ENCODE measurements at places on chromosomes 4 and X. TPM values are rescaled to one million over a fixed set of nuclear protein-coding genes. Genes with fewer than 3 reads are reported as not detected.

DIPK2B gene
- total RNA-seq = 6.9 TPM

OTC gene
- total RNA-seq = 0.66 TPM

POU3F4 gene
- total RNA-seq = not detected

RP2 gene
- 6.5 TPM for total RNA-seq

GABRA4 gene
- 0.03 TPM for total RNA-seq

ASB12 gene
- 1.4 TPM for total RNA-seq

UGT2B17 gene
- total RNA-seq = not detected

XPNPEP2 gene
- 2.5 TPM for total RNA-seq

SPATA4 gene
- not detected for total RNA-seq

CXCL11 gene
- not detected for total RNA-seq

EPGN gene
- total RNA-seq = 0.71 TPM

NEXMIF gene
- 0.26 TPM for total RNA-seq

GLRA3 gene
- total RNA-seq = not detected

EDA2R gene
- total RNA-seq = 0.89 TPM

CSAG3 gene
- not detected for total RNA-seq

HTRA3 gene
- total RNA-seq = 52.8 TPM

GRIA3 gene
- total RNA-seq = 4.0 TPM

SSX5 gene
- not detected for total RNA-seq

MOB1B gene
- total RNA-seq = 26.2 TPM

CENPE gene
- total RNA-seq = 0.62 TPM

BEX1 gene
- 13.2 TPM for total RNA-seq

TEX13C gene
- total RNA-seq = not detected

DDX53 gene
- total RNA-seq = not detected

FAM149A gene
- total RNA-seq = 17.6 TPM

TRAM1L1 gene
- 0.51 TPM for total RNA-seq

DUX4 gene
- not detected for total RNA-seq

HMX1 gene
- not detected for total RNA-seq

NOX1 gene
- not detected for total RNA-seq

CORIN gene
- total RNA-seq = 125 TPM

CXCL8 gene
- total RNA-seq = 0.31 TPM

DDX3X gene
- total RNA-seq = 220 TPM

ITIH6 gene
- not detected for total RNA-seq

EVC2 gene
- 2.7 TPM for total RNA-seq

PABPC5 gene
- 3.9 TPM for total RNA-seq

UVSSA gene
- total RNA-seq = 8.8 TPM

SNX12 gene
- 46.8 TPM for total RNA-seq

RTL3 gene
- not detected for total RNA-seq

SCLT1 gene
- 15.4 TPM for total RNA-seq

PLXNA3 gene
- total RNA-seq = 26.6 TPM

ETDB gene
- not detected for total RNA-seq

TBC1D8B gene
- 6.5 TPM for total RNA-seq

JADE3 gene
- 6.7 TPM for total RNA-seq

TRIM75 gene
- not detected for total RNA-seq

CT45A5 gene
- total RNA-seq = not detected

TMEM192 gene
- 15.5 TPM for total RNA-seq

MGAT4D gene
- not detected for total RNA-seq

CDKL5 gene
- 15.9 TPM for total RNA-seq

LANCL3 gene
- total RNA-seq = 0.46 TPM

NCAPG gene
- 0.31 TPM for total RNA-seq

OTUD6A gene
- not detected for total RNA-seq

TRIM61 gene
- total RNA-seq = 3.0 TPM

ZAR1 gene
- not detected for total RNA-seq

CXCL6 gene
- 0.29 TPM for total RNA-seq

TCEAL8 gene
- total RNA-seq = 57.1 TPM
